Activated CD8-positive, alpha-beta memory T cell treated with anti-CD3 and anti-CD28 coated beads for 1 hour (primary cell): ENCODE measurements at places on chromosomes 16 and 17.

DNA sequence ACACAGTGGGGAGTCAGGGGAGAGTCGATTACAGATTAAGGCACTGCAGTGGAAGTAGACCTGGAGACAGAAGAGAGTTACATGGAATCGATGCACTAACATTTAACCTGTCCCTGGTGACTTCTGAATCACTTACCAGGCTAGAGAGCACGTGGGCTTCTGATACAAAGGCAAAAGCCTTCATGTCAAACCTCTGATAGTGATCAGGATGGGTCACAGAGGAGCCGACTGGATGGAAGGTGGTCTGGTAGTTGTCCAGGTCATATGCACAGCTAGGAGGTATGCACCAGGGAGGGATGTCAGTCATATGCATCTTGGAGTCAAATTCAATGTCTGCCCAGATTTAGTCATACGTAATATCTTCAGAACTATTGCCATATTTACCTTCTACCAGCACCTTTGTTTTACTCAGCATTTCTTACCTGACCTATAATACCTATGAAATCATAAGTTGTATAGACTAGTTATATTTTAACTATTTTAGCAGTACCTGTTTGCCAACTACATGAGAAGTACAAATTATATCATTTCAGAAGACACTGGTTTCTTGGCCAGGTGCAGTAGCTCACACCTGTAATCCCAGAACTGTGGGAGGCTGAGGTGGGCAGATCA lies 11.7 kb downstream of the ZP2 start:
- no peak for DNase-seq

GRCh38 chr16:24139282-24139681 lies 116.9 kb upstream of the CACNG3 start:
- no peak for DNase-seq

- no peak for DNase-seq
These were observed 173.7 kb downstream of the TRIM37 start for GRCh38 chr17:58932956-58933355.

DNA sequence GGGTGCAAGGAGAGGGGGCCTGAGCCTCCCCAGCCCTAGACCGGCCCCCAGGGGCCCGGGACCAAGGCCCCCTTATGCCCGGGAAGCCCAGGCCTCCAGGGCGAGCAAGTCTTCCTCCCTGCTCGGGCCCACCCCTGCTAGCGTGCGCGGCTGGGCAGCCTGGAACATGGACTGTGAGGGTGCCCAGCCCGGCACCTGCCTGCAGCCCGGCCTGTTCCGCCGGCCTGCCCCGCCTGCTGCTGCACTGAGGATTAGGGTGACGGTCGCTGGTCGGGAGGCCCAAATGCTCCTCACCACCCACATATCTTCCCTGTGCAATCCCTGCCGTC lies 6.0 kb downstream of the HS3ST6 start:
- DNase-seq = no peak

DNA sequence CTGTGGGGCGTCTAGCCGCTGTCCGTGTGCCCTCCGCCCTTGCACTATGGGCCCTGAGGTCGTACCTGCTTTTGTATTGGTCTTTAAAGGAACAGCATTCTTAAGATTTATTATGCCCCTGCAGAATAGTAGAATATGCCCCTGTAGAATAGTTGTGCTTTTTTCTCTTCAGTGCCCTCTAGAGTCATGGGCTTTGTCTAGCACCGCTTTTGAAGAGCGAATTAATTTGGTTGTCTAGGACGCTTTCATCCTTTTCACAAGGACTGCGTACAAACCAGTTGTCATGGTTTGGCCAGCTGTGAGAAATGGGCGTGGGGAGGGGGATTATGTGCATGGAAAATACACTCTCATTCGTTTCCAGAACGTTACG lies 621 bp downstream of the CEP95 start:
- no peak for DNase-seq
